ENCODE measurements at places on chromosomes 7 and 10. TPM values are rescaled to one million over a fixed set of nuclear protein-coding genes. Genes with fewer than 3 reads are reported as not detected.

- DNase-seq: no peak
- no peak overlapping the region for H3K4me3 ChIP-seq
- no peaks in the 10 kb centered on the region for H3K27me3 ChIP-seq
- H3K36me3 ChIP-seq: no peaks in the 10 kb centered on the region
- H3K4me1 ChIP-seq: no peaks in the 10 kb centered on the region
- no peak overlapping the region for H3K27ac ChIP-seq
These were observed 33.0 kb upstream of the AGR3 start for GRCh38 chr7:16914771-16915170.

DNA sequence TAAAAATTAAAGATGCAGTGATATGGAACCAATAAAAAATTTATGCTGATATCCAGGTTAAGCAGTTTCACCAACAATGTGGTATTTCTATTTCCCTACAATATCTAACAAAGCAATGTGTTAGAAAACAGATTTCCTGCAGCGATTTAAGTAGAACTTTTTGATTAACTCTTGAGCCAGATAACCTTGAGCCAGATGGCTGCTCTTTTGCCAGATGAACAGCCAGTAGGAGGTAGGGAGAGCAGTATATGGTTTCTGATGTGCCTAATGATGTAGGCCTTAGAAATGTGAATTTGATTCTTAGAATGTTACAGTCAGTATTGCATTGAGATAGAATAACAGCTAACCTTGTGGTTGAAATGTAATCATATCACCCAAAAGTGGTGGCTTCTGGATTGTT is 31.1 kb downstream of the STAMBPL1 start:
- H3K4me3 ChIP-seq: no peak overlapping the region
- DNase-seq: no peak
- no peaks in the 10 kb centered on the region for H3K4me1 ChIP-seq
- no peaks in the 10 kb centered on the region for H3K27me3 ChIP-seq
- H3K27ac ChIP-seq: no peak overlapping the region

- no peaks in the 10 kb centered on the region for H3K27me3 ChIP-seq
- no peak for DNase-seq
- no peaks in the 10 kb centered on the region for H3K36me3 ChIP-seq
These were observed 138.8 kb upstream of the FAM20C start for GRCh38 chr7:53531-53930.

- H3K4me1 ChIP-seq: no peaks in the 10 kb centered on the region
- no peak overlapping the region for H3K4me3 ChIP-seq
- no peaks in the 10 kb centered on the region for H3K27me3 ChIP-seq
- no peaks in the 10 kb centered on the region for H3K36me3 ChIP-seq
- DNase-seq: no peak
These were observed 199.1 kb downstream of the FZD1 start for GRCh38 chr7:91463330-91463729.

GRCh38 chr10:97274828-97275227 is 17.6 kb downstream of the ARHGAP19 start:
- no peak for DNase-seq
- H3K27me3 ChIP-seq: no peaks in the 10 kb centered on the region
- H3K4me1 ChIP-seq: no peaks in the 10 kb centered on the region
- H3K27ac ChIP-seq: no peak overlapping the region
- H3K4me3 ChIP-seq: no peak overlapping the region
- H3K36me3 ChIP-seq: no peaks in the 10 kb centered on the region

DNA sequence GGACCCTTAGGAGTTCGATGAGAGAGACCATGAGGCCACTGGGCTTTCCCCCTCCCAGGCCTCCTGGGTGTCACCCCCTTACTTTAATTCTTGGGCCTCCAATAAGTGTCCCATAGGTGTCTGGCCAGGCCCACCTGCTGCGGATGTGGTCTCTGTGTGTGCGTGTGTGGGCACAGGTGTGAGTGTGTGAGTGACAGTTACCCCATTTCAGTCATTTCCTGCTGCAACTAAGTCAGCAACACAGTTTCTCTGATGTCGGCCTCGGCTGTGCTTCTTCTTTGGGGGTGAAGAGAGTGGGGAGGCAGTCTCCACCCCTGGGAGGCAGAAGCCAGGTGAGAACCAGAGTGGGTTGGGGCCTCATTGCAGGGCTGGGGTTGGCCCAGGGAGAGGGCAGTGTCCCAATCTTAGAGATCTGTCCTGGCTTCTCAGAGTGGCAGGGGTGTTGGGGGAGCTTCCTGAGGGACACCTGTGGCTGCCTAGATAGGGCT is 1.5 kb downstream of the PVRIG start:
- H3K27ac ChIP-seq: no peak overlapping the region
- no peaks in the 10 kb centered on the region for H3K36me3 ChIP-seq
- H3K4me1 ChIP-seq: no peaks in the 10 kb centered on the region
- H3K4me3 ChIP-seq: no peak overlapping the region

The EBF3 gene
- total RNA-seq: 7.8 TPM

The NPSR1 gene
- not detected for total RNA-seq

GRCh38 chr10:11359869-11360268 is 251.6 kb downstream of the USP6NL start:
- H3K4me1 ChIP-seq: no peaks in the 10 kb centered on the region
- H3K36me3 ChIP-seq: no peaks in the 10 kb centered on the region
- no peak overlapping the region for H3K4me3 ChIP-seq
